Stomach (tissue), 19 donors: ENCODE measurements at places on chromosomes 12 and 14.

DNA sequence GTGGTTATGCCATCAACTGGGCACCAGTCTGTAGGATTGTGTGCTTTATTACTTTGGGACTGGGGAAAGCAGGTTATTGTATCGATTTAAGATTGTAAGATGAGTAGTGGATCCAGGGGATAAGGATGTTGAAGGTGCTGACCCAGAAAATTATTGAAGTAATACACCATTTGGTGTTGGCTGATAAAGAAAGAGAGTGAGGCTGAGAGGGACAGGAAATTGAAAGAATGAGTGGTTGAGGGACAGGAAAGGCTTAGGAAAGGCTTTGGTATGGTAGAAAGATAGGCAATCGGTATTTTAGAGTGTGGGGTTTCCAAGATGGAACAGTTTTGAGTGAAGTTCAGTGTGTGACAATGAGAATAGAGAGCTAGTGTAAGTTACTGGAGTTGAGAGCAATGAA, 12.3 kb downstream of the PPHLN1 start:
- no peak for DNase-seq

GRCh38 chr12:49563951-49564685, 3.8 kb downstream of the MCRS1 start:
- no peak for DNase-seq

DNA sequence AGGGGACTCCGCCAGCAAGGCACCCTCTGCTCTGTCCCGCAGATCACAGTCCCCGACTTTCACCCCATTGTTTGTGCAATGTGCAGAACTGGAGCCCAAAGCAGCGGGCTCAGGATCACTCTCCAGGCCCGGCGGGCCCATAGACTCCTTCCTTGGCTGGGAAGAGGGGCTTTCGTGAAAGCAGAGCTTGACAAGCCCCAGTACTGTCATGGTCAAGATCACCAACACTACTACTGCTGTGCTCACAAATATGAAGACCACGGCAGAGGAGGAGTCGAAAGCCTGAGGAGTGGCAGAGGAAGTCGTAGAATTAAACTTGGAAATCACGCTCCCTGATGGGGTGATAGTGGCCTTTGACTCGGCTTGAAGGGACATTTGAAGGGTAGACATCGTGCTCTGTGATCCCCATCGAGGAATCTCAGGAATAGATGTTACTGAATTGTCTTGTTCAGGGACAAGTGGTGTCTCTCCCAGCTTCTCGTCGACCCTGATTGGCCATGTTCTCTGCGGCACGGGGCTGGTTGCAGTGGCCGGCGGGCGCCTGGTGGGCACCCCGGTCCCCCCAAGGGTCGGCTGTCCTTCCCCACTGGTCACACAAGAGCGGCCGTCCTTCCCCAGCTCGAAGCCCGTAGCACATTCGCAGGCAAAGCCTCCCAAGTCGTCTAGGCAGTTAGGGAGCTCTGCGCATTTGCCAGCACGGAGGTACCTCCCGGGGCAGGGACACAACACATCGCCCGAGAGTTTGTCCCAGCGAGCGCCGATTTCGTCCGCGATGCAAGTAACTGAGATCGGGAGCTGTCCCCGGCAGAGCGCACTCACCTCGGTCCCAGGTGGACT, 1.1 kb downstream of the CLEC14A start:
- peak; percentile 5 for DNase-seq

DNA sequence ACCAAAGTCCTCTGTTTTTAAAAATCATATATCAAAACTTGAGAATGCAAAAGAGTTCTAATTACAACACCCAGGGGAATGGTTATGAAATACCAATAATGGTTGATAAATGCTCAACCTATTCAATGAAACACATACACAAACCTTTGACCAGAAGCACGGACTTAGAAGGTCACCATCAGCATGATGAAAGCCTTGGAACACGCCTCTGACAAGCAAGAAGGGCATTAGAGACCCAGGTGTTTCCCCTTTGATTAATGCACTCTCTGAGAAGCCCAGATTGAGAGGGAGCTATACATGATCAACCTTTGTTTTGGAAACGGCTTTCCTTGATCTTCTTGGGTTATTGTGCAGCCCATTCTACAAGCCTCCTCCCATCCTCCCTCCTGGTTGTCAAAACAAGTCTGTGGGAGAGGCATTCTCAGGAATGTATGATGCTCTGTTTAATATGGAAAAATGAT, 69.0 kb downstream of the ZFP36L1 start:
- peak; percentile 50 for DNase-seq

GRCh38 chr12:120872487-120872886, 31.7 kb downstream of the SPPL3 start:
- no peak for DNase-seq

DNA sequence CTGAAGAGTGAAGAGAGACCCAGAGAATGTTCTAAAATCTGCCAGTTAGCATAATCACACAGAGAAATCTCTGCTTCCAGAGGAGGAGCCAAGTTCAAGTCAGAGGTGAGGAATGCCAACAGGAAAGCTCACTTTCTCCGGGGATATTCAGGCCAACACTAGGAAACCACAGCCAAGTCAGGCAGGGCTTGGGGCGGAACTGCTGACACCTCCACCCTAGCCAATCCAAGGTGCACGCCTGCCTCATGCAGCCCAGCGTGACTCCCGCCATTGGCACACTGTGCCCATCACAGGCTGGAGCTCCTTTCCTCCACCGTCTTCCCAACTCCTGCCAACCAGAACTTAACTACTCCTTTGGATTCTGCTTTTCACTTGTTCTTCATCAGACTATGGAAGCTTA, 374.3 kb upstream of the CCDC196 start:
- no peak for DNase-seq

DNA sequence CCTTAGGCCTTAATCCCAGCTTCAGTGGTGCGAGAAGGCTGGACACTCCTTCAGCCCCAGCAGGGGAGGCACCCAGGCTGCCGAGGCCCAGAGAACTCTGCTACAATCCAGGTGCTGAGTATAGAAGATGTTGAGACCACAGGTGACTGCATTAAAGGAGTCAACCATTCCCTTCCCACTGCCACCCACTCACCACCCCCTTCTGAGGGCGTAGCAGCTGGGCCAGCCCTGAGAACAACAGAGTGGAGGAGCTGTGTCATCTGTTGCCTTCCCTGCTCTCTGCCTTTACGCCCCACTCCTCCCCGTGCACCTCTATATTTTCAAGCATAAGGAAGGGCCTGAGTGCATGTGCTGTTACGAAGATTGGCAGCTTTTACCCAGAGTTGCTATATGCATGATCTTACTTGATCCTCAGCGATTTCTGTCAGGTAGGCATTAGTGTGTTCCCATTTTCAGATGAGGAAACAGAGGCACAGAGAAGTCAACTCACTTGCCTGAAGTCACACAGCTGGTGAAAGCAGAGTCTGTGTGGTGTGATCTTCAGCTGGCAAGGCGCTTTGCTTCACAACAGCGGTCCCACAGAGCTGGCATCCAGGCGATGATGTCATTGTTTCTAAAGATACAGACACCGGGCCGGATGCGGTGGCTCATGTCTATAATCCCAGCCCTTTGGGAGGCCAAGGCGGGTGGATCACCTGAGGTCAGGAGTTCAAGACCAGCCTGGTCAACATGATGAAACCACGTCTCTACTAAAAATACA, 46.7 kb downstream of the RIN3 start:
- DNase-seq = no peak

GRCh38 chr12:14950982-14951746, 10.2 kb downstream of the ARHGDIB start:
- DNase-seq = no peak

GRCh38 chr12:46439793-46440511, 67.4 kb upstream of the SLC38A2 start:
- no peak for DNase-seq

DNA sequence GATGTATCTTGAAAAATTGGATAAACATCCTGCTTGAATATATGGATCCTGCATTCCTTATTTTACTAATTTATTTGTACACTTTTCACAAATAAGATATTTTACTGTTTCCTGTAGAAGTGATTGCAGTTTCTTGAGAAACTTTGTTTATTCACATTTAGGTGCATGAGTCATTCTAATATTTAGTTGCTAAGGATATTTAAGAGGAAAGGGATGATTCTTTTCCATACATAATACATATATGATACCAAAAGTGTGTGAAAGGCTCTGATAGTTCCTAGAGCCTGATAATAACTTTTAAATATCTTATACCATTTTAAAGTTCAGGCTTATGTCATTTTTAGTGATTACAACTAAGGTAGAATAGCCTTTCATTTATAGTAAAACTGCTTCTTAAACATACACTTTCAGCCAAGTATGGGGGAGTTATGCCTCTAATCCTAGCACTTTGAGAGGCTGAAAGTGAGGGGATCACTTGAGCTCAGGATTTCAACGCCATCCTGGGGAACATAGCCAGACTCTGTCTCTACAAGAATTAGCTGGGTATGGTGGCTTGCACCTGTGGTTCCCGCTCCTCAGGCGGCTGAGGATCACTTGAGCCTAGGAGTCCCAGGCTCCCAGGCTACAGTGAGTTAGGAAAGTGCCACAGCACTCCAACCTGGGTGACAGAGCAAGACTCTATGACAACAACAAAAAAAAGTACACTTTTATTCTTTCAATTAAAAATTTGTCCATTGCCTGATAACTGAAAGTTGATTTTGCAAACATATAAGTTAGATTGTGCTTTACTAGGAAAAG, 262.6 kb upstream of the LRIG3 start:
- DNase-seq = no peak

GRCh38 chr14:76055330-76055729, 69.8 kb downstream of the IFT43 start:
- no peak for DNase-seq

DNA sequence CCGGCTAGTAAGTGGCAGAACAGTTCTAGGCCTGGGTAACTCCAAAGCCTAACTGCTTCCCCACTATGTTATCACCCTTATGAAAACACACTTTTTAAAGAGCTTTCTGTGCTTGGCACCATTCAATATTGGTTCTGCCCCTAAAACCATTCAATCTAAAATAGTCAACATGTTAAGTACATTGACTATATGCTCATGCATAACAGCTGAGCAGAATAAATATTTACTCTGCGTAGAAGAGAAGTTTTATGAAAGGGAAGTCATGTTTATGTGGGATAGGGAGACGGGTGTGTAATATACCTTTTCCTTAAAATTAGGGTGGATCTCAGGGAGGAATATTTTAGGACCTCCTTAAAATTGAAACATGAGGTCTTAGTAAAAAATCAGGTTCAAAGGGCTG, 80.5 kb downstream of the SAMD4A start:
- no peak for DNase-seq

DNA sequence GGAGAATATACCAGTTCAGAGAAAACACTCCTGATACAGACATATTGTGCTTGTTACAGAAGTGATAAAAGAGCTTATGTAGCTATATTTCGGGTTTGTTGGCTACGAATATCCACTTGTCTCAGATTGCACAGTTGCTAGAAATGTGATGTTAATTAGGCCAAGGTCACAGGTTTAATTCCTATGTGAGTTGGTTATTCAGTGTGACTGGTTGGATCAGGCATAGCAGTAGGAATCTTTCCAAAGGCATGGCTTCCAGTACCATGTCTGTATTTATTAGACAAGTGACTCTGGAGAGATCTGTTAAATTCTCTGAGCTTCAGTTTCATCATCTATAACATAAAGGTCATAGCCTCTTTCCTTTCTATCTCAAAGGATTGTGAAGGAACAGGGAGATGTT, 152.7 kb upstream of the KITLG start:
- DNase-seq = no peak

DNA sequence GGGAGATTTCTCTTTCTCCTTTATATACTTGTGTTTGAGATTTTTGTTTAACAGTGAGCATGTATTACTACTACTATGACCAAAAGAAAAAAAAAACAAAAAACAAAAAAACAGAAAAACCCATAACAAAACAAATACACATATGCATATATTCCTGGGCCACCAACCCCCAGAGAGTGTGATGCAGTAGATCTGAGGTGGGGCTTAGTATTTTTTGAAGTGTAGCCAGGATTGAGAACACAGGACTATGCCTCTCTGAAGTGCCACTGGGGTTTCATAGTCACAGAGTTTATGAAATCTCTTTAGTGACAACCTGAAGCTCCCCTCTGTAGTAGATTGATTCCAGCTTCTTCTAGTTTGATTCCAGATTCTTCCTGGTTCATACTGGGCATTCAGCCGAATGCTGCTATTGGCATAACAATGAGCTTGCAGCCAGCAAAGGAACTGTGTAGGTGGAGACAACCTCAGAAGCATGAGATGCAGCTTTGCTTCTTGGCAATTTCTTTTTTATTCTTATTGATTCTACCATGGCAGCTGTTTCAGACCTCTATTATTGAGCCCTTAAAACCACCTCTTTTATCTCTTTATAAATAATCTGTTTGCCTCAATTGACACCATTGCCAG, 15.5 kb upstream of the ANO4 start:
- DNase-seq = no peak
